H9 (cell line): ENCODE measurements at places on chromosomes 7 and 10. TPM values are rescaled to one million over a fixed set of nuclear protein-coding genes. Genes with fewer than 3 reads are reported as not detected.

DRGX gene
- total RNA-seq = not detected in 2 replicates

DNA sequence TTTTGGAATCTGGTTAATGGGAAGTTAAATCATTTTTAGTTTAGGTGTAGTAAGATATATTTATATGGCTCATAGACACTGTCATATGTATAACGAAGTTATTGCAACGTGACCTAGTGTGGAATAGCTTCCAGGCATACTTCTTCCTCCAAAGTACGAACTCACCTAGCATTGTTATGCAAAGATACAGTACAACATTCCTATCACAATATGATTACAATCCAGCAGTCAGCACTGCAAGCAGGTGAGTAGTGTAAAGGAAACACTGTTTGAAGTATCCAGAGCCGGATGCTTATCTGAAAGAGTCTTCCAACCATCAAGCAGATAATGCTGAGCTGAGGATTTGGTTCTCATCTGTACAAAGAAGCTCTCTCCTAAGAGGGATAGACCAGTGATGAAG, 754.4 kb upstream of the IGFBP3 start:
- H3K27me3 ChIP-seq = no peaks in the 10 kb centered on the region
- DNase-seq = no peak

DNA sequence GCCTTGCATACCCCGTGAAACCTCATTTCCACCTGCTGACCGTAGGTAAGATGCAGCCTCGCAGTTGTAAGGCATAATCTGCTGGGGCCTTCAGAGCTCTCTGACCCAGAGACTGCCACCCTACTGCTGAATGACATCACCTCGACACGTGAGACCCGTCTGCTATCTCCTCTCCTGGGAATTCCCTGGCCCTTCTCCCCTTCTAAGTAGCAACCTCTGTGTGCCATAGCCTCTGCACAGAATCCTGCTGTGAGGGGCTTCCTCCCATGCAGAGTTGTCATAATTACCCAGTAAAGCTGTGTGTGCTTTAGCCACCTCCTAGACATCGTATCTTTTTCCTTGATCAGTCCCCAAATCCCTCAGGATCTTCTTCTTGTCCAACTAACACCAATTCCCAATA, 106.7 kb downstream of the CACNB2 start:
- no peak overlapping the region for H3K4me3 ChIP-seq
- no peak overlapping the region for H3K27ac ChIP-seq
- no peaks in the 10 kb centered on the region for H3K4me1 ChIP-seq
- no peak for DNase-seq
- no peaks in the 10 kb centered on the region for H3K27me3 ChIP-seq

- H3K4me1 ChIP-seq = no peaks in the 10 kb centered on the region
- H3K4me3 ChIP-seq = no peak overlapping the region
- no peaks in the 10 kb centered on the region for H3K27me3 ChIP-seq
- DNase-seq = no peak
- H3K36me3 ChIP-seq = no peaks in the 10 kb centered on the region
Measured at GRCh38 chr10:33201971-33202370, 132.5 kb downstream of the NRP1 start.

- H3K27ac ChIP-seq = no peak overlapping the region
- H3K27me3 ChIP-seq = no peaks in the 10 kb centered on the region
- no peak overlapping the region for H3K4me3 ChIP-seq
- DNase-seq = no peak
Measured at GRCh38 chr7:101620991-101621390, 8.1 kb downstream of the MYL10 start.

DNA sequence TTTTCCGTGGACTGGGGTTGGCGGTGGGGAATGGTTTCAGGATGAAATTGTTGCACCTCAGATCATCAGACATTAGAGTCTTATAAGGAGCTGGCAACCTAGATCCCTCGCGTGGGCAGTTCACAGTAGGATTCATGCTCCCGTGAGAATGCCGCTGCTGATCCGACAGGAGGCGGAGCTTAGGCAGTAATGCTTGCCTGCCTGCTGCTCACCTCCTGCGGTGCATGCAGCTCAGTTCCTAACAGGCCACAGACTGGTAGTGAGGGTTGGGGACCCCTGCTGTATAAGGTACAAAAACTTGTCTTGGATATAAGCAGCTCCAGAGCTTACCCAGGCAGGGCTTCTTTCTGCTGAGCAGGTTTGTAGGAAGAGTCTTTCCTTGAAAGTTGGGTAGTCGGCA, 53.9 kb downstream of the SHH start:
- H3K4me3 ChIP-seq = no peak overlapping the region
- peaks cover 33% of the 10 kb centered on the region for H3K36me3 ChIP-seq
- peak; percentile 50 for DNase-seq
- H3K27ac ChIP-seq = no peak overlapping the region
- H3K4me1 ChIP-seq = no peaks in the 10 kb centered on the region; the same call in 1 of the 2 replicates
- H3K27me3 ChIP-seq = no peaks in the 10 kb centered on the region

CPA1 gene
- total RNA-seq = not detected in 2 replicates

SYCE1 gene
- not detected in 2 replicates for total RNA-seq

DNA sequence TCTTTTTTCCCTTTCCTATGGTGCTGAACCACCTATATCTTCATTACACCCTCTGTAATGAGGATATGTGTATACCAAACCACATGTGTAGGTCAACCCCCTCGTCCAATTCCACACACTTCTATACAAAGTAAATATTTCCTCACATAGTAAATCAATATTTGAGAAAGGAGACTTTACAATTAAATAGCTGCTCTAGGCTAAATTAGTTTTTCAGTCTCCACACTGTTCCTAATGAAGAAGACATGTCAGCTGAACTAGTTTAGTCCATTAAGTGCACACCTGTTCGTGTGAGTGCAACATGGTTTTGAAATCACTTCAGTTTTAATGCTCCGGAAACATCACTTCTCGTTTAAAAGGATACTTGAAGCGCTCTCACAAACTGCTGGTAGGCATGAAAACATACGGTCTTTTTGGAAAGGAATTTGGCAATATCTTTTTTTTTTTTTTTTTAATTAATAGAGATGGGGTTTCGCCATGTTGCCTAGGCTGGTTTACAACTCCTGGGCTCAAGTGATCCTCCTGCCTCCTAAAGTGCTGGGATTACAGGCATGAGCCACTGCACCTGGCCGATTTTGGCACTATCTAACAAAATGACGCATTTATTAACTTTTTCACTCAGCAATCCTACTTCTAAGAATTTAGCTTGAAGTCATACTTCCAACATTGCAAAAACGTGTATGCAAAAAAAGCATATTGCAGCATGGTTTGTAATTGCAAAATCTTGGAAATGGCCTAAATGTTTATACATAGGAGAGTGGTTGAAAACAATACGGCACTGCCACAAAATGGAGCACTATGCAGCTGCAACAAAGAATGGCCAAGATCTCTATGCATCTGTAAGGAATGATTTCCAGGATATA, 2.1 kb upstream of the XRCC2 start:
- DNase-seq = no peak
- peaks cover 2% of the 10 kb centered on the region; the same call in 1 of the 2 replicates for H3K4me1 ChIP-seq
- no peak overlapping the region for H3K4me3 ChIP-seq
- H3K36me3 ChIP-seq = no peaks in the 10 kb centered on the region; the same call in 1 of the 2 replicates
- no peaks in the 10 kb centered on the region for H3K27me3 ChIP-seq

- no peaks in the 10 kb centered on the region for H3K4me1 ChIP-seq
- H3K27me3 ChIP-seq = no peaks in the 10 kb centered on the region
- H3K27ac ChIP-seq = no peak overlapping the region
- DNase-seq = no peak
- H3K4me3 ChIP-seq = no peak overlapping the region
Measured at GRCh38 chr10:9450801-9451200, 1396.3 kb downstream of the GATA3 start.

ITGA8 gene
- not detected in 2 replicates for total RNA-seq

GRCh38 chr7:1906087-1906830, 236.2 kb downstream of the ELFN1 start:
- DNase-seq = no peak
- H3K4me3 ChIP-seq = no peak overlapping the region
- no peaks in the 10 kb centered on the region for H3K4me1 ChIP-seq

NEBL gene
- 20.4 and 20.9 TPM in 2 replicates for total RNA-seq

DNA sequence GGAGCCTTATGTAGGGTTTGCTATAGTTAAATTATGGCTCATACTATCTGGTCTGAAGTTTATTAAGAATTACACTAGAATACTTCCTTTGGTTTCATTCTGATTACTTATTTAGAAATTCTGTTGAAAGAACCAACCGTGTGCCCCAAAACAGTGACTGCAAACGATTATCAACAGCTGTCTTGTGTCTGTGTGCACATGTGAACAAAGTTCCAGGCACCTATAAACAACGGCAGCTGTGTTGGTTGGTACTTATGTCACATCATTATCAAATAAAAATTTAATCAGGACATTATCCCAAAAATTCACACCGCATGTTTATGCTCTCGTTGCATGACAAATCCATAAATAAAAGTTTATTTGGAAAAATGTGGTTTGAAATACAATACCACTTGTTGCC, 80.6 kb downstream of the USP6NL start:
- peaks cover 3% of the 10 kb centered on the region; the same call in 1 of the 3 replicates for H3K36me3 ChIP-seq
- no peaks in the 10 kb centered on the region for H3K27me3 ChIP-seq

- no peak overlapping the region for H3K27ac ChIP-seq
- no peaks in the 10 kb centered on the region for H3K4me1 ChIP-seq
- no peak overlapping the region for H3K4me3 ChIP-seq
- no peaks in the 10 kb centered on the region for H3K27me3 ChIP-seq
- DNase-seq = no peak
- peaks cover 4% of the 10 kb centered on the region; the same call in 1 of the 2 replicates for H3K36me3 ChIP-seq
Measured at GRCh38 chr10:16975188-16975587, 154.4 kb downstream of the CUBN start.

DNA sequence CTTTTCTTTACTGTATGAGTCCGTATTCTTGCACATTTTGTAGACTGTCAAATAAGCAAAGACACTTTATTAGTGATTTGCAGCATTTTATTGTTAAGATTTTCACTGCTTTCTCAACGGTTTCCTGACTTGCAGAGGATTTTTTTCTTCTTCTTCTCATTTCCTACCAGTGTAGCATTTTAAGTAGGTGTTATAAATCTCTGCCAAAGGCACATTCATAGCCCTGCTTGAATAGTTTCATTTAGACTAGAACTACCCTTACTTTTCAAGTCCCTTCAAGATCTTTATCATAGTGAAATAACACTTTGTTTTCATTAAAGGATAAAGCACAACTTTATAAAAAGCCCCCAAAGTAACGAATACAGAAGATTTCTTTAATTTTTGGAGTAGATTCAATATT, 271.4 kb downstream of the TSPAN12 start:
- H3K27me3 ChIP-seq = no peaks in the 10 kb centered on the region
- no peak overlapping the region for H3K27ac ChIP-seq
- no peaks in the 10 kb centered on the region; the same call in 1 of the 2 replicates for H3K4me1 ChIP-seq
- no peak overlapping the region for H3K4me3 ChIP-seq
- no peaks in the 10 kb centered on the region for H3K36me3 ChIP-seq

DNA sequence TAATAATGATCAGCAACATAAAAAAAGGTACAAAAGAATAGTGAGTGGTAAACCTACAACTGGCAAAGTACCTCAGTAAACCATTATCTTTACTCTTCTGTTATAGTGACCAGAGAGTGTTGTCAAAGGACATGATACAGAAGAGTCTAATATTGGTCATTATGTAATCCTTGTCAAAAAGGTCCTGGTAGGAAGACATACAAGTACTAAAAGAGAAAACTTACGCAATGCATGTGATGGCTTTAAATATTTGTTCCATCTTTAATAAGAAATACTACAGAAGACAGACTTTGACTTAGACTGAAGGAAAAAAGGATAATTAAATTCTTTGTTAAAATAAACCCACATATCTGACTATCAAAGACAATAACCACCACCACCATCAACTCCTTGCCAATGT, 6.5 kb downstream of the DOCK4 start:
- no peaks in the 10 kb centered on the region for H3K27me3 ChIP-seq
- H3K4me3 ChIP-seq = no peak overlapping the region
- H3K4me1 ChIP-seq = peaks cover 3% of the 10 kb centered on the region; the same call in 1 of the 2 replicates
- no peak overlapping the region for H3K27ac ChIP-seq

- no peaks in the 10 kb centered on the region for H3K27me3 ChIP-seq
- no peak for DNase-seq
Measured at GRCh38 chr10:976316-976715, 11.9 kb upstream of the GTPBP4 start.

DNA sequence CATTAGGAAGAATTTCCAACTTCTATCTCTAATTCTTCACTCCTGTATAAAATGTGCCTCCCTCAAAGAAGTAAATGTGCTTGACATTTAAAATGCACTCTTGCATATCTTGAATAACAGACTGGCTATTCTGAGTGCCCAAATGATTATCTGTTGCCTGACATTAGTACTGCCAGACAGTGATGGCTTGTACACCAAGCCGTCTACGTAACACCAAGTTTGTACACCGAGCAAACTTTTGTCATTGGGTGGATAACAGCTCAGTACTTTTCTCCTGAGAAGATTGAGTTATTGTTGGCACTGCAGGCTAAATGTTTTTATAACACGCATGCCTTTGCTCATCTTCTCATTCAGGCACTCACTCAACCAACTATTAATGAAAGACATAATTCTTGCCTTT, 137.2 kb downstream of the DOCK4 start:
- DNase-seq = no peak
- no peak overlapping the region for H3K4me3 ChIP-seq
- H3K4me1 ChIP-seq = no peaks in the 10 kb centered on the region; the same call in 1 of the 2 replicates
- H3K27ac ChIP-seq = no peak overlapping the region
- H3K36me3 ChIP-seq = no peaks in the 10 kb centered on the region

AKR1C8 gene
- not detected in 2 replicates for total RNA-seq

HACD1 gene
- total RNA-seq = 23.7 and 25.0 TPM in 2 replicates

AKR1B15 gene
- total RNA-seq = not detected in 2 replicates

DNA sequence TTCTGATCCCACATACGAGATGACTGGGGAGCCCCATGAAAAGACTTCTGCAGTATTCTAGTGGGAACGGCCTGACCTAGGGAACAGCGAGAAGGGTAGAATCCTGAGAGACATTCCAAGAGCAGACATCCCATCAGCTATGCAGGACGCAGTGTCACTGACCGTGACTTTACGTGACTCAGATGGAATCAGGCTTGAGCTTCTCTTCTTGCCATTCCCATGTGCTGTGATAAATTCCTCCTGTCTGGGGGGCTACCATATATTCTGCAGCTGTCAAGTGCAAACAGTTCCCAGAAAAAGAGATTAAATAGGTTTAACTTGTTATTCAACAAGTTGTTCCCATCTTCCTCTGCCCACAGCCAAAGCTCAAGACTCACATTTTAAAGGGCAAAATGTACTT, 73.1 kb upstream of the PDE1C start:
- H3K36me3 ChIP-seq = peaks cover 5% of the 10 kb centered on the region; the same call in 1 of the 2 replicates
- DNase-seq = no peak
- no peak overlapping the region for H3K4me3 ChIP-seq
- no peak overlapping the region for H3K27ac ChIP-seq
- no peaks in the 10 kb centered on the region for H3K27me3 ChIP-seq
